A549 treated with ZK216348 at 1 μM for 4 hours (cell line): ENCODE measurements at places on chromosomes 12 and 14. TPM values are rescaled to one million over a fixed set of nuclear protein-coding genes. Genes with fewer than 3 reads are reported as not detected.

Gene MSRB3
- total RNA-seq = 14.5 to 30.0 TPM (median 24.0 TPM) in 5 replicates

Gene DRAM1
- total RNA-seq = 19.7 to 27.1 TPM (median 20.8 TPM) in 5 replicates

Gene GRIP1
- total RNA-seq = 1.4 to 6.6 TPM (median 4.4 TPM) in 5 replicates

Gene TUBA1B
- 1,785 to 2,573 TPM (median 2,522 TPM) in 5 replicates for total RNA-seq

Gene LMNTD1
- total RNA-seq = not detected in 5 replicates

Gene MANSC1
- total RNA-seq = 3.6 to 4.3 TPM (median 3.7 TPM) in 5 replicates

Gene GPR68
- total RNA-seq = 0.18 to 0.21 TPM (median 0.19 TPM) in 3 of 5 replicates, not detected in the others

Gene PRKD1
- 2.2 to 2.8 TPM (median 2.5 TPM) in 5 replicates for total RNA-seq

Gene MYF5
- not detected in 5 replicates for total RNA-seq

Gene KRT7
- 3,669 to 5,808 TPM (median 4,897 TPM) in 5 replicates for total RNA-seq

Gene SOAT2
- total RNA-seq = 0.14 to 0.75 TPM (median 0.23 TPM) in 5 replicates

Gene HOXC4
- 1.7 to 3.9 TPM (median 3.8 TPM) in 5 replicates for total RNA-seq

Gene MLEC
- 80.1 to 125 TPM (median 93.4 TPM) in 5 replicates for total RNA-seq

Gene OAS2
- total RNA-seq = 0.16 to 0.44 TPM (median 0.28 TPM) in 5 replicates

Gene CIDEB
- 0.12 to 0.21 TPM (median 0.18 TPM) in 4 of 5 replicates, not detected in the other for total RNA-seq

Gene OR6C70
- not detected in 5 replicates for total RNA-seq

Gene LALBA
- total RNA-seq = not detected in 5 replicates

Gene TMEM132C
- not detected in 5 replicates for total RNA-seq

Gene DHRS2
- 5.0 to 9.9 TPM (median 7.3 TPM) in 5 replicates for total RNA-seq

Gene NABP2
- 58.8 to 64.0 TPM (median 61.2 TPM) in 5 replicates for total RNA-seq

Gene SERPINA1
- total RNA-seq = 0.72 to 1.2 TPM (median 0.83 TPM) in 5 replicates

Gene PRR4
- 1.2 to 2.5 TPM (median 1.9 TPM) in 5 replicates for total RNA-seq

Gene FOXN4
- 0.07 TPM in 1 of 5 replicates, not detected in the others for total RNA-seq

Gene SYT10
- not detected in 5 replicates for total RNA-seq

Gene CCDC197
- total RNA-seq = not detected in 5 replicates

Gene FAR2
- total RNA-seq = 0.21 TPM in 1 of 5 replicates, not detected in the others

Gene BCDIN3D
- total RNA-seq = 4.4 to 4.7 TPM (median 4.5 TPM) in 5 replicates

Gene B3GNT4
- total RNA-seq = 0.59 to 1.7 TPM (median 0.70 TPM) in 5 replicates

Gene NTS
- total RNA-seq = 48.6 to 98.4 TPM (median 71.5 TPM) in 5 replicates

Gene KRT82
- not detected in 5 replicates for total RNA-seq

Gene C12orf60
- total RNA-seq = 1.3 to 2.1 TPM (median 1.7 TPM) in 5 replicates

Gene TBK1
- total RNA-seq = 16.4 to 30.8 TPM (median 23.2 TPM) in 5 replicates

Gene EGLN3
- 2.8 to 5.6 TPM (median 3.9 TPM) in 5 replicates for total RNA-seq

Gene FCF1
- total RNA-seq = 48.8 to 83.4 TPM (median 50.3 TPM) in 5 replicates

Gene RNASE3
- not detected in 5 replicates for total RNA-seq

Gene PELI2
- total RNA-seq = 0.49 to 1.8 TPM (median 1.0 TPM) in 5 replicates

Gene C12orf54
- total RNA-seq = not detected in 5 replicates

Gene CIT
- total RNA-seq = 10.5 to 16.3 TPM (median 13.4 TPM) in 5 replicates
